ENCODE measurements at places on chromosomes 2 and 18. TPM values are rescaled to one million over a fixed set of nuclear protein-coding genes. Genes with fewer than 3 reads are reported as not detected.

Gene DLGAP1
- 6.5 TPM for polyA plus RNA-seq

Gene EVX2
- 1.3 TPM for polyA plus RNA-seq

Gene SERPINB10
- not detected for polyA plus RNA-seq

Gene IFIH1
- polyA plus RNA-seq, result 1.7 TPM

Gene CD207
- polyA plus RNA-seq, result 0.29 TPM

Gene STARD6
- polyA plus RNA-seq, result 0.81 TPM

Gene ERCC3
- 36.3 TPM for polyA plus RNA-seq

Gene SERPINB3
- polyA plus RNA-seq, result not detected

- no peaks in the 10 kb centered on the region for H3K27me3 ChIP-seq
- no peaks in the 10 kb centered on the region for H3K4me1 ChIP-seq
- H3K36me3 ChIP-seq, result no peaks in the 10 kb centered on the region
- no peak overlapping the region for H3K4me3 ChIP-seq
- H3K27ac ChIP-seq, result no peak overlapping the region
Observed at GRCh38 chr2:85858841-85859240, 29.9 kb downstream of the ST3GAL5 start.

- no peaks in the 10 kb centered on the region for H3K27me3 ChIP-seq
- H3K4me3 ChIP-seq, result no peak overlapping the region
- no peaks in the 10 kb centered on the region for H3K36me3 ChIP-seq
Observed at GRCh38 chr18:79515944-79516351, 120.2 kb downstream of the NFATC1 start.

- H3K4me1 ChIP-seq, result no peaks in the 10 kb centered on the region
- no peak overlapping the region for H3K27ac ChIP-seq
- no peak overlapping the region for H3K4me3 ChIP-seq
- DNase-seq, result no peak
Observed at GRCh38 chr2:112153179-112153490, 14.9 kb downstream of the FBLN7 start.

DNA sequence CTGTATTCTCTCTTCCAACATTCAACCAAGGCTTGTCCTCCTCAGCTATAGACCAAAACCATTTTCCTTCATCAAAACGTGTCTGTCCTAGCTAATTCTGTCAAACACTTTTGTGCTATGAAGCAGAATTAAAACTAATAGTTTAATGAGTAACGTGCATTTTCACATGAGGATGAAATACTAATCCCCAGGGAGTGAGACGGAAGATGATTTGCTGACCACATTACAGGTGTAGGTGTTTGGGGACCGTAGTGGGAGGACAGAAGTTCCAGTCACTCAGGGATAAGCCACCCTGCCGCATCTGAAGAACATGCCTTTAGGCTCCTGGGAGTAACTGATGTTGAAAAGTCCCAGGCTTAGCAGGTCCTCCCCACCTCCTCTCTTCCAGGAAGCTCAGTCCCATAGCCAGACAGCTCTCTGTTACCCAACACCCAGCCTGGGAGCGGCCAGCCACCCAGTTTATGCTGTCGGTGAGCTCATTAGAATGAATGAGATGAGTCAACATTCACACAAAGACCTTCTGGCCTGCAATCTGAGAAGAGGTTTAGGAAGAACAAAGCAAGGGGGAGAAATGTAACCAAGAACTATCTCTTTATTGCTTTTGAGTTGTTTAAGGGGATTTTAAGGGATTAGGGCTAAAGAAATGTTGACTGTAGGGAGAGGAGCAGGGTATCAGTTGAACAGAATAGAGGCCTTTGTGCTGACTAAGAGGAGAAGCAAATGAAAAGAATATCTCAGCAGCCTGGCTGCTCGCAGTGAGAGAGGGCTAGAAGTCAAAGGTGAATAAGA is 122.5 kb downstream of the FOXI3 start:
- peak overlapping the region; percentile 0 for H3K27ac ChIP-seq
- DNase-seq, result peak; percentile 87
- H3K27me3 ChIP-seq, result no peaks in the 10 kb centered on the region
- H3K4me1 ChIP-seq, result no peaks in the 10 kb centered on the region
- H3K36me3 ChIP-seq, result no peaks in the 10 kb centered on the region

DNA sequence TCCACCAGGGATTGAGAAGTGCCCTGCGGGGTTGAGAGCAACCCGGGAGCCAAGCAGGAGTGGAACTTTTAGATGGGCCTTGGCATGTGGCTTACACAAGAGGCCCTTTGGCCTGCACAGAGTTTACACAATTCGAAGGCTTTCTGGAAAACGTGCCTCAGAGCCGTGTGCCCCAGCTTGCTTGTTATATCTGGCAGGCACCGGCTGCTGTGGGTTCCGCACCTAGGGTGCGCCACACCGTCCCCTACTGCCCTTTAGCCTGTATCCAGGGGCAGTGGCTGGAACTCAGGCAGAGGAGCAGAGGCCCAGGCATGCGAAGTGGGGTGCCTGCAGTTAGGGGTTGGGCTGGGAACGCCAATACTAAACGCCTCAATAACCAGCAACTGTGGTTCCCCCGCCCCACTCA is 32.9 kb upstream of the EDAR start:
- no peak overlapping the region for H3K4me3 ChIP-seq
- no peak for DNase-seq
- H3K27ac ChIP-seq, result no peak overlapping the region
- no peaks in the 10 kb centered on the region for H3K36me3 ChIP-seq

DNA sequence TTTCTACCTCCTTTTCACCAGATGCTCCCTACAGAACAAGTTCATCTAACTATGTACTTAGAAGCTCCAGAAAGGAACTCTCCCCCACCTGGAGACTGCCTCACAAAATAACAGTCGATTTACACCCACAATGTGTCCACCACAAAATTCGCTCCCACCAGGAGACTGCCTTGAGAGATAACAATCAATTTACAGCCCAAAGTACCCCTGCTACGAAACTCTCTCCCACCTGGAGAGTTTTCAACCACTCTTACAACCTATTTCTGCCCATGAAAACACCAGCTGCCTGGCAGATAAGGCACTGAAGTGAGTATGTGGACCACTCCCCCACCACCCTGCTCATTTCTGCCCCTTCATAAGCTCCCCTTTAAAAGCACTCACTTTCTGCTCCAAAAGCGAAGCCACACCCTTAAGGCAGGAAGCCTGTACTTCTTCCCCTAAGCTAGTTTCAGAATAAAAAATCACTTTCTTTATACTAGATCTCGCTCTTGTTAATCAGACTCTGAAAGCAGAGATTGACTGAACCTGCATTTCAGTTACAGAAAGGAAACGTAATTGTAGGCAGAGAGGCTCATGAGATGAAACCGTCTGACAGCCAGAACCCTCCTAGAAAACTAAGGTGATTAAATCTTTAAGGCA is 94.4 kb upstream of the RBBP8 start:
- no peak for DNase-seq
- H3K4me3 ChIP-seq, result no peak overlapping the region
- peaks cover 18% of the 10 kb centered on the region for H3K4me1 ChIP-seq

DNA sequence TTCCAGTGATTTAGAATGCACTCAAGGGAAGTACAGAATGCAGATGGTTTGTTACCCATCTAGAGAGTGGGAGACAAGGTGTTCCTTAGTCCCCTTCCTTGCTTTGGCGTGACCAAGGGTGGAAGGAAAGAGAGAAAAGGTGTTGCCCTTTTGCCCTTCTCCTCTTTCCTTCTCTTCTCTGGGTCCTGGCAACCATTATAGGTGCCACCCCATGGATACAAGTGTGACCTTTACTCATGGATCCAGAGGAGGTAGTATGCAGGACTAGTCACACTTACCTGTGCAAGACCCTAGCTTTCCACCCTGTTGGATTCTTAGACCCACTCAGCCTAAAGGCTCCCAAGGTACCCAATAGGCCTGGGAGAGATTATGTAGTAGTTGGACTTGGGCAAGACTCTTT is 11.6 kb upstream of the RBFA start:
- H3K4me3 ChIP-seq, result no peak overlapping the region
- no peaks in the 10 kb centered on the region for H3K36me3 ChIP-seq
- no peak overlapping the region for H3K27ac ChIP-seq
- H3K27me3 ChIP-seq, result no peaks in the 10 kb centered on the region
- H3K4me1 ChIP-seq, result no peaks in the 10 kb centered on the region

- H3K4me3 ChIP-seq, result no peak overlapping the region
- no peak for DNase-seq
- H3K36me3 ChIP-seq, result no peaks in the 10 kb centered on the region
- H3K27me3 ChIP-seq, result no peaks in the 10 kb centered on the region
Observed at GRCh38 chr2:33380719-33381118, 95.7 kb upstream of the RASGRP3 start.

DNA sequence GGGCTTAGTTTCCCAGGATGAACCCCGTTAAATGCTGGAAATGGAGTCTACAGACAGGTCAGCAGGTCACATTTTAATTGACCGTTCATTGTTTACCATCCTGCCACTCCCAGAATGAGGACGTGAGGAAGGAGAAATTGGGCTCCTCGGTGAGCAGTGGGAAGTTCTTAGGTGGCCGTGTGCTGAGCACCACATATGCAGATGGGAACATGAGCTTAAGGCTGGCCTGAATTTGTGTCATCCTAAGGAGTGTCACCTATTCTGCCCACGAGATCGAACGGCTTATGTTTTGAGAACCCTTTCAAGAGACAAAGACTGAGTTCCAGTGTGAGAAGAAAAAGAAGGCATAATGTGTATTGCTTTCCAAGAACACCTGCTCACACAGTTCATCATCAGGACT is 234.4 kb upstream of the PXDN start:
- H3K4me1 ChIP-seq, result no peaks in the 10 kb centered on the region
- no peak overlapping the region for H3K4me3 ChIP-seq
- DNase-seq, result no peak
- no peaks in the 10 kb centered on the region for H3K27me3 ChIP-seq
- no peak overlapping the region for H3K27ac ChIP-seq
- H3K36me3 ChIP-seq, result no peaks in the 10 kb centered on the region

DNA sequence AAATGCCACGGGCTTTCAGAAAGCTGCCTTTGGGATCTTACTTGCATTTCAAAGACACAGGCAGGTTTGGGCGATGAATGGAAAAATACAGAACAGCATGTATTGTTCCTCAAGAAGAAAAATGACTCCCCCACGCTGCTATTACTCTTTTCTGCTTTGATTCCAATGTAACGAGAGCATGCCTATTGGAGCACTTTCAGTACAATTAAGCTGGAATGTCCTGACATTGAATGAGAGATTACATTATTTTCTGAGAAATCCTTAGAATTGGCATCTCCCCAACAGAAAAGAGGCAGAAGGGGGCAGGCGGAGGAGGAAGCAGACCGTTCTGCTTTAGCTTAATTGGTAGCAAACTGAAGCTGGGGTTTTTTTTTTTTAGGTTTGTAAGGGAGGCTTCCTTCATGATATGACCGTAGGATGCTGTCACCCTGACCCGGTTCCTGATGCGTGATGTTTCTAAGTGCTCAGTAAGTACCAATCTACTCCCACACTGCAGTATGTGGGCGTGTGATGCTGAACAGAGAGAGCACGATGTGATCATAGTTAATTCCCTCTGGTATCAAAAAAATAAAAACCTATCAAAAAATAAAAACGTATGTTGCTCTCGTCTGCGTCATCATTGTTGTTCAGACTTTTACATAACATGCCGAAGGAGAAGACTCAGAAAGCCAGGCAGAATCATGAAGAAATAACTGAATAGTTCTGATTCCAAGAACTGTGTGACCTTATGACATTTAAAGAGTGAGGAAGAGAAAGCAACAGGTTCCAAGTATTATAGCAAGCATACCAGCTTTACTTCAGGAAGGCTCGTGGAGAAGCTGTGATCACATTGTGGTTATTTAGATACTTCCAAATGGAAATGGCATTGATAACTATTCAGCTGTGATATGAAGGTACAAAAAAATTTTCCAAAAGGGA is 40.5 kb downstream of the LONRF2 start:
- H3K27me3 ChIP-seq, result no peaks in the 10 kb centered on the region
- peak overlapping the region; percentile 31 for H3K27ac ChIP-seq
- no peak for DNase-seq
- no peaks in the 10 kb centered on the region for H3K36me3 ChIP-seq
- H3K4me1 ChIP-seq, result no peaks in the 10 kb centered on the region

GRCh38 chr2:205640716-205641115 is 41.6 kb upstream of the NRP2 start:
- H3K27ac ChIP-seq, result no peak overlapping the region
- no peaks in the 10 kb centered on the region for H3K27me3 ChIP-seq
- no peak overlapping the region for H3K4me3 ChIP-seq
- no peaks in the 10 kb centered on the region for H3K4me1 ChIP-seq
- no peaks in the 10 kb centered on the region for H3K36me3 ChIP-seq
- DNase-seq, result no peak

DNA sequence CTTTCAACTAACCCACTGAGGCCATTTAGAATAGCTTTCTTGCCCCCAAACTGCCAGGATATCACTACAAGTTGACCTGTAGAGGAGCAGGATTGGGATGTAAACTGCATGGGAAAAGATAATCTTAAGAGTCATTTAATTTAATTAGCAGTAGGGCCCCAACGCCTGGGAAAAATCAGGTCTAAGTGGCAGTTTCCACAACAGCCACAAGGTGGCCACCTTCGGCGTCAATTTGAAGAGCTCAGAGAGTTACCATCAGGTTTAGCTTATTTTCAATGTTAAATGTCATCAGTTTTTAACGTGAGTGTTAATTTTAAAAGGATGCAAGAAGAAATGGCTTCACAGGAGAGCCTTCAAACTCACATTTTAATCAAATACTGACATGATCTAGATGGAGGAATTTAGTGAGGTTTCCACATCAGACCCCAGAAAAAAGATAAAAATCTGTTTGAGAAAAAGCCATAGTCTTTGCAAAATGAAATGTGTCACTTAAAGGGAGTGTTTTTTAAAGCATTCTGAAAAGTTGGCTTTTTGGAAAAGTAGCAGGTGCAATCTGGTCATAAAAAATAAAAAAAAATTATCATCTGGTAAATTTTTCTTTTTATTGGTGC is 77.3 kb upstream of the UPP2 start:
- peak; percentile 66 for DNase-seq
- no peaks in the 10 kb centered on the region for H3K4me1 ChIP-seq
- H3K36me3 ChIP-seq, result no peaks in the 10 kb centered on the region
- no peaks in the 10 kb centered on the region for H3K27me3 ChIP-seq
- H3K4me3 ChIP-seq, result no peak overlapping the region
- H3K27ac ChIP-seq, result no peak overlapping the region

GRCh38 chr2:120262761-120263428 is 10.2 kb downstream of the RALB start:
- no peaks in the 10 kb centered on the region for H3K27me3 ChIP-seq
- no peaks in the 10 kb centered on the region for H3K4me1 ChIP-seq
- no peak for DNase-seq
- H3K36me3 ChIP-seq, result no peaks in the 10 kb centered on the region
- H3K4me3 ChIP-seq, result no peak overlapping the region

DNA sequence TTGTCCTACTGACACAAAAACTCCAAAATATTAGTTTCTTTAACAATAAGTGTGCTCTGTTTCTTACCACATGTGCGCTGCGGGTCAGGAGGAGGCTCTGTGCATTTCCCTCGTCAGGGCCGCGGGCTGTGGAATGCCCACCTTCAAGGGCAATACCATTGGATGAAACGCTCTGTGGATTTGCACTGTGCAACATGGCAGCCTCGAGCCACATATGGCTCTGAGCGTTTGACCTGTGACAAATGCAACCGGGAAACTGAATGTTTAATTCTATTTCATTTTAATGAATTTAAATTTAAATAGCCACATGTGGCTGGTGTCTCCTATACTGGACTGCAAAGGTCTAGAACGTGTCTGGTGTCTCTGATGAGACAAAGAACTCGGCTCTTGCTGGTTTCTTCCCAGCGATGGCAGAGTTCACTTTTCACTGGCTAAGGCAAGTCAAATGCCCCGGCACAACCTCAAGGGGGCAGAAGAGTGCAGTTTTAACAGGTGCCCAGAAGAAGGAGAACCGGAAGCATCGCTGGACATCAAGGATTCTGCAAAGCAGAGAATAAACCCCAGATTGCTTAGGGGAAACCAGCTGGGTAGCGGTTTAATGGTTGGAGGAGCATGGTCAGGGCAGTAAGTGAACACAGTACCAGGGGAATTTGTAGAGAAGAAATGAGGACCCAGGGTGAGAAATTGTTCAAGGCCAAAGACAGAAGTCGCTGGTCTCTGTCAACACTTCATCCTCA is 37.0 kb upstream of the TMEM18 start:
- no peak overlapping the region for H3K27ac ChIP-seq
- peak; percentile 81 for DNase-seq
- H3K27me3 ChIP-seq, result no peaks in the 10 kb centered on the region
- no peak overlapping the region for H3K4me3 ChIP-seq
- H3K36me3 ChIP-seq, result no peaks in the 10 kb centered on the region

All from hepatocyte (in vitro differentiated cells).